GM06990 (cell line): ENCODE measurements at places on chromosomes 7 and 10.

- no peak for DNase-seq
Measured at GRCh38 chr10:35262436-35262835, 73.9 kb upstream of the CCNY start.

DNA sequence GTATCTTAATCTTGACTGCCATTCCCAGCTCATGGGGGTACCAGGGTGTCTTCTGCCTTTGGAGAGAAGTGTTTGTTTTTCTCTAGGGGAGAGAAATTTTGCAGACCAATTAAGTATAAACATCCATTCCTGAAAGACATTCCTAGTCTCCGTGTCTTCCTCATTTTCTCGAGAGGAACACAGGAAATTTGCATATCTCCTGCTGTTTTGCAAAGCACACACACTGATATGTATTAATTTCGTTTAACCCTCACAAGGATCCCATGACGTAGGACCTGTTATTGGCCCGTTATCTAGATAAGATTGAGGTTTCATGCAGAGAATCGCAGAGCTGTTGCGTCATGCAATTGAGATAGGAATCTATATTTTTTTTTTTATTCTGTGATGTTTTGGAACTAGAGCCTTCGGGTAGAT is 944 bp downstream of the RHBDD2 start:
- DNase-seq, result no peak

GRCh38 chr10:80909254-80909653 is 371.6 kb downstream of the SH2D4B start:
- no peak for DNase-seq

DNA sequence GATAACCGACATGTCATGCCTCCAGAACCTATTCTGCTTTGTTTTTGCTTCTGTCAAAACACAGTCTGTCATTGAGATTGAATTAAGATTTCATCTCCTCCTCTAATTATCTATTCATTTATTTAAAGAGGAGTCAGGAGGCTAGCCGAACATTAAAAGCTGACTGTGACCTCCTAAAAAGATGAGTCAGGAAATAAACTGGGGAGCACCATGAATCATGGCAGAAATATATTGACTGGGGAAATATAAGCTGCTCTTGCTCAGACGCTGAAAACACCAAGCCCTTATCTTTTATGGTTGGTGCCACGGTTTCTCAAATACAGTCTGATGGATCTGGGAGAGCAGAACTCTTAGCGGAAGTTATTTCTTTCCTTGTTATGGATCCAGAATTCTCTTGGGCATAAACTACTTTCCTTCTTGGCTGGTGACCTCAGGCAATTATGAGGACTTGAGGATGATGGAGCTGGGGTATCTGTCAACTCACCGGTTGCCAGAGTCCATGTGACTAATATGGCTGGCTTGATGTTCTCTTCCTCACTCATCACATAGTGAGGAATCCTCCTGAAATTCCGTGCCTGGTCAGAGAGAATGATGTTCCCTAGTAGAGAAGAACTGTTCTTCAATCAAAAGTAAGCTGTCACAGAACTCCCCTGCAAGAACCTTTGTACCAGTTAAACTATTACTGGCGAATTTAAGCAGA is 307.6 kb upstream of the PHYHIPL start:
- DNase-seq, result no peak

DNA sequence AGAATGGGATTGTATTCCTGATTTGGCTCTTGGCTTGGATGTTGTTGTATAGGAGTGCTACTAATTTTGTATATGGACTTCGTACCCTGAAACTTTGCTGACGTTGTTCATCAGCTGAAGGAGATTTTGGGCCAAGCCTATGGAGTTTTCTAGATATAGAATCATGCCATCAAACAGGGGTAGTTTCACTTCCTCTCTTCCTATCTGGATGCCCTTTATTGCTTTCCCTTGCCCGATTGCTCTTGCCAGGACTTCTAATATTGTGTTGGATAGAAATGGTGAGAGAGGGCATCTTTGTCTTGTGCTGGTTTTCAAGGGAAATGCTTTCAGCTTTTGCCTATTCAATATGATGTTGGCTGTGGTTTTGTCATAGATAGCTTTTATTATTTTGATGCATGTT is 92.3 kb downstream of the CCDC7 start:
- no peak for DNase-seq

- DNase-seq, result no peak
Measured at GRCh38 chr10:72087969-72088888, at the start of gene SPOCK2. Gene SPOCK2, minus strand, starts transcription at chr10:72088551. Its CDS starts 223 bp downstream, at chr10:72088328.

DNA sequence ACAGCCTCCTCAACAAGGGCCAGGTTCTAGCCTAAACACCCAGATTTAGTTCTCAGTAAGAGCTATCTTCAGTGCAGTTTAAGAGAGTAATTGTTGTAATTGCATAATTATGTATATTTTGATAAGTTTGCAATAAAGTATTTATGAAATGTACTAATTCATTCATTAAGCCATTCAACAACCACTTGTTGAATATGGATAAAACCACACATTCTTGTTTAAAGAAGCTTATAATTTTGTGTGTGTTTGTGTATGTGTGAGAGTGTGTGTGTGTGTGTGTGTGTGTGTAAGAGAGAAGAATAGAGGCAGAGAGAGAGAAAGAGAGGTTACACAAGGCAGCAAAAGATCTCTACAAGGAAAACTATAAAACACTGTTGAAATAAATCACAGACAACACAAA is 115.0 kb upstream of the SLC25A13 start:
- DNase-seq, result no peak

DNA sequence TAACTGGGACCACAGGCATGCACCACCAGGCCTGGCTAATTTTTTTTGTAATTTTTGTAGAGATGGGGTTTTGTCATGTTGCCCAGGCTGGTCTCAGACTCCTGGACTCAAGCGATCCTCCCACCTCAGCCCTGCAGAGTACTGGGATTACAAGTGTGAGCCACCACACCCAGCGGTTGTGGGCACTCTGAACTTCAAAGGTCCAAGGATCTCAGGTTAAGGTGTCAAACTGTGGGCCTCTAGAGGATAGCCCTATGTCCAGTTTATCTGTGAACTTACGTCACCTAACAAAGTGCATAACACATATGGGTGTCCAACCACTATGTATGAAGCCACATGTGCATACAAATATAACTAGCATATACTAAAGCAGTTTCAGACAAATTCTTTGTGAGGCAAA is 3.2 kb upstream of the IL2RA start:
- DNase-seq, result no peak

DNA sequence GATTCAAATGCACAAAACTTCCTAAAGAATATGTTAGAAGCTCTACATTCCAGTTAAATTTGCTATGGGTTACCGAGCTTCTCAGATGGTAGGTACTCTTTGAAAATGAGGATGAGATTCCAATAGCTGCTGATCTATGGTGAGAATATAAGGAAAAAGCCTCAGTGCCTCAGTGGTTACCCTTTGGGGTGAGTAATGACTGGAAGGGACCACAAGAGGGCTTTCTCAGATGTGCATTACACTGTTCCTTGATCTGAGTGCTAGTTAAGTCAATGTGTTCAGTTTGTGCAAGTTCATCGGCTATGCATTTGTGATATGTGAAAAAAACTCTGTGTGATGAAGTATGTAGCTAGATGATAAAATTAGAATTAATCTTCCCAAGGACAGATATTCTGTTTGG is 3.5 kb downstream of the NRCAM start:
- DNase-seq, result no peak

DNA sequence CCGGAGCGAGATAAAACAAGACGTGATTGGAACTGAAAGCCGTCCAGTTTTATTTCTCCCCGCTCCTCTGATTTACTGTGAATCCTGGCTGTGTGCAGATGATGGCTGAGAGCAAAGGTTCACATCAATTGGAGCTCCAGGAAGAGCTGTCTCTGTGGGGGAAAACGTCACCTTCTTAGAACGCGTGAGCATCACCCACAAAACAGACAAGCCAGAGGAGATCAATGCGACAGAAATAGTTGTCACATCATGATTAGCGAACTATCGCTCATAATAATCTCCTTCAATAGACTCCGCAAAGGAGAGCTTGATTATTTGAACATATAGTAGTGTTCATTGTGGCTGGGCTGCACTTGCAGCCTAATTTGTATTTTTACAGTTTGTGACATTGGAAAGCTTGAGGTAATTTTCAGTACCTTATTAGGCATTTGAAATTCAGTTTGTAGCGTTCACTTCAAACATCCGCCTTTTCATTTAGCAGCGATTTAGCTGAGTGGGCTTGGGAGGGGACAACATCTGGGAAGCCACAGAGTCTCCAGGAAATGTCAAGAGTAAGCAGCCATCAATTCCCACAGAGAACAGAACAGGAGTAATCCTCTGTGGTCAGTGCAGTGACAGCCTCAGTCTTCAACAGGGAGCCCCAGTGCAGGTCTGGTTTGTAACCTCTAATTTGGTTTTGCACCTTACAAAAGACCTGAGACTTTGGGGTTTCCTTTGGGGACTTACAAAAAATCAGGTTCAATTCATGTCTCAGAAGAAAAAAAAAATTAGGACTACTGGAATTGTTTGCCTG is 276.8 kb upstream of the PFKP start:
- DNase-seq, result no peak
